NCI-H345 (cell line): ENCODE measurements at places on chromosomes 3 and 15.

DNA sequence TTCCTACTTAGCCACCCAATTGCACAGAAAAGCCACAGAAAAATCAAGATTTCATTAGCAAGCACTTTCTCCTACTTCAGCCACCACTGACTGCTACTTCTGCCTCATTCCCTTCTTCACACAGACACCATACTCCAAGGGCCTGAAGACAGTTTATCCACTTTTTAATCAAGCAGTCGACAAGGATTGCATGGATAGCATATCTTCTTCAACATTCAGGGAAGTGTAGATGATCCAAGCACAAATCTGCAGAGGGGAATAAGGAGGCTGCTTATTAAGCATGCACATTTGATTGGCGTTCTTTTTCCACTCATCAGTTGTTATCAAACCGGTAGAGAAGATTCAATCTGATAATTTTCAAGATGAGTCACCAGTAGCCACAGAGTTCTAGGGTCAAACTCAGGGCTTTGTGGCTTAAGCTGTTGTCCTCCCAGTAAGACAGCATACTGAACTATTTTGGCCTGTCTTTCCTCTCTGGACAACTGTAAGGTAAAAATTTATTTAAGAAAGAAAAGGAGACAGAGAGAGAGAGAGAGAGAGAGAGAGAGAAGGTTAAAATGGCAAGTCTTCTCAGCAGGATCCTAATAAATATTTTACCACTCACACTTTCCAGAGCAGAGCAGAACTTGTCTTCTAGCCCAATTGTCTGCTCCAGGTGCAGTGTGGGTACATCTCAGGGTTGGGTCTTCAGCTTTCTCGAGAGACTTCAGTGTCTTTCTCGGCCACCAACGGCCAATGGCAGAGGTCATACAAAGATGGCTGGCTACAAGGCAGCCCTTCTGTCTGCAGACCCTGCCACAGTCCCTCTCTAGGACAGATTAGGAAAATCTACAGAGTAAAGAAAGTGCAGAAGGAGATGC is 80.6 kb upstream of the BHLHE40 start:
- no peak for DNase-seq

- no peak for DNase-seq
Measured at GRCh38 chr15:65254356-65254755, 32.3 kb downstream of the PARP16 start.

DNA sequence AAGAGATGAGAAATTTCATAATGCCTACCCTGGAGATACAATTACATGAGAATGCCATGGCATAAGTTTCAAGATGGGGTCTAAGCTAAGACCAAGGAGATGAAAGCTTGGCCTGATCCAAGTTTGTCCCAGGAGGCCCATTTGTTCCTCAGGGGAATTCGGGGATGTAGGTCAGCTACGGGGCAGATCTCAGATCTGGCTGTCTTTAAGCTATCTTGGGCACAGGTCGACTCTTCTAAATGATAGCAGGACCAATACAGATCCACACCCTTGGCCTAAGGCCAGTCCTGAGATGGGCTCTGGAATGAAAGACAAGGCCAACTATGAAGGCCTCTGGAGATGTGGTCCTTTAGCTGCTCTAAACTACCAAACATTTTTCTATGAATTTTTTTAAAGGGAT is 16.6 kb downstream of the ABI3BP start:
- DNase-seq, result no peak

GRCh38 chr3:51163051-51163450 is 222.0 kb upstream of the MANF start:
- DNase-seq, result no peak

- no peak for DNase-seq
Measured at GRCh38 chr3:69460034-69460433, 74.1 kb upstream of the FRMD4B start.

GRCh38 chr3:154247806-154248415 is 76.4 kb downstream of the DHX36 start:
- DNase-seq, result peak; percentile 3

DNA sequence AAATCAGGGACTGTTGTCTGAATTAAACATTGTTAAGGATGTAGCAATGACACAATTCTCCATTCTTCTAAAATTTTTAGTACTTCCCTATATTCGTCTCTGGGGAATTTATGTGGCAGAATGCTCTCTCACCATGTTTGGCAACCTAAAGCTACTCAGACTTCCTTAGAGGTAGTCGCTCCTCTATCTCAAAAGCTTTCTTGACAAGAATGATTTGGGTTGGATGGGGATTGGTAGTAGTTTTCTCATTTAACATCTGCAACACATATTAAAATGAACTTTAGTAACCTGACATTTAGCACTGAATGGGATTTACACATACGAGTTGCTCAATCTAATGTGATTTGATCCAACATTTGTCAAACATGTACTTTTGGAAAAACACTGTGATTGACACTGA is 233.3 kb downstream of the RBMS3 start:
- DNase-seq, result no peak

GRCh38 chr3:105876780-105877327 is 8.0 kb upstream of the CBLB start:
- no peak for DNase-seq

DNA sequence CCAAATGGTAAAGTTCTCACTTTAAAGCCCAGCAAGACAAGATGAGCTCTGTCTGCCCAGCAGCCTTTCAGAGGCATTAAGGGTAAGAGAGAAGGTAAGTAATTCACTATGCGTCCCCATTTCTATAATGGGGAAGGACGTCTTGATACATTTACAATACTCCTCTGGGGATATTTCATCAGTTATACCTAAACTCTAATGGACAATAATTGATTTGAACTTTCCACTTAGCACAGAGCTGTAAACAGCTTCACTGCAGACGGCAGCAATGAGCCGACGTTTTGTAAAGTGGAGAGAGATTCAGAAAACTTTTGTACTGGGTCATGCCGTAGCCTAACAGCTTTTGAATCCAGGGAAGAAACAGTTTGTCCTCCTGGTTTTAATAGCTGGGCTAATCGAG is 127.4 kb downstream of the TIGIT start:
- no peak for DNase-seq

GRCh38 chr3:113117511-113118234 is 93.7 kb upstream of the BOC start:
- peak; percentile 28 for DNase-seq

GRCh38 chr3:13849018-13849417 is 30.9 kb downstream of the WNT7A start:
- no peak for DNase-seq

- DNase-seq, result no peak
Measured at GRCh38 chr15:59367022-59367451, 5.6 kb downstream of the MYO1E start.

- no peak for DNase-seq
Measured at GRCh38 chr3:73408634-73409033, 216.1 kb downstream of the PDZRN3 start.
